ENCODE measurements at places on chromosomes 12 and 14. TPM values are rescaled to one million over a fixed set of nuclear protein-coding genes. Genes with fewer than 3 reads are reported as not detected.

Gene KLRC2
- not detected for total RNA-seq

Gene SLC24A4
- 0.53 TPM for total RNA-seq

Gene RAB2B
- total RNA-seq: 19.1 TPM

Gene KRT73
- total RNA-seq: not detected

Gene KCNH5
- total RNA-seq: 0.08 TPM

Gene NTF3
- total RNA-seq: 0.97 TPM

DNA sequence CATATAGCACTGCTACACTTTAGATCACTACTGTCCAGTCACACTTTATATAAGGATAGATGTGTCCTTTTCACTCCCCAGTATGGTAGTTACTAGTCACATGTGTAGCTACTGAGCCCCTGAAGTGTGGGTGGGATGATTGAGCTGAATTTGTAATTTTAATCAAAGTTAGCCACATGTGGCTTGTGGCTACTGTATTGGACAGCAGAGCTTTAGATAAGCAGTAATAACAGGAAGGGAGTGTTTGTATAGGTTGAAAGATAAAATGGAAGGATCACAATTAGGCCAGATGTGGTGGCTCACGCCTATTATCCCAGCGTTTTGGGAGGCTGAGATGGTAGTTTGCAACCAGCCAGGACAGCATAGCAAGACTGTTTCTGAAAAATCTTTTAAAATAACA is 23.5 kb downstream of the NAA30 start:
- DNase-seq: no peak

GRCh38 chr12:88303335-88303734 is 161.2 kb downstream of the TMTC3 start:
- DNase-seq: no peak

GRCh38 chr12:52193991-52194390 is 2.2 kb upstream of the KRT80 start:
- DNase-seq: no peak

DNA sequence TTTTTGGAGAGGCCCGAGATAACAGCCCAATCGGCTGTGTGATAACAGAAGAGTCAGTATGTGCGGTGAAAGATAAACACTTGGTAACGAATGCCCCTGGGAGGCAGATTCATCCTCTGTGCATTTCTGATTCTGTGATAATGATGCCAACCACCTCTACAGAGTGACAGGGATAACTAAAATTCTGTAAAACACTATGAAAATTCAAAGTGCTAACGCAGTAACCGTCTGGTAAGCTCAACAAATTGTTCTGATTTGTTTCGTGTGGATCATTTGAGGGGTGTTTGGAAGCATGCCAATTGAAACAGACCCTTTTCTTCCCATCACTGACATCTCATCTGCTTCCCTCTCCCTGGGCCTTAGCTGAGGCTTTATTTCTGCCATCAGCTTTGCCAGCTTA is 76.3 kb downstream of the ESR2 start:
- DNase-seq: no peak

DNA sequence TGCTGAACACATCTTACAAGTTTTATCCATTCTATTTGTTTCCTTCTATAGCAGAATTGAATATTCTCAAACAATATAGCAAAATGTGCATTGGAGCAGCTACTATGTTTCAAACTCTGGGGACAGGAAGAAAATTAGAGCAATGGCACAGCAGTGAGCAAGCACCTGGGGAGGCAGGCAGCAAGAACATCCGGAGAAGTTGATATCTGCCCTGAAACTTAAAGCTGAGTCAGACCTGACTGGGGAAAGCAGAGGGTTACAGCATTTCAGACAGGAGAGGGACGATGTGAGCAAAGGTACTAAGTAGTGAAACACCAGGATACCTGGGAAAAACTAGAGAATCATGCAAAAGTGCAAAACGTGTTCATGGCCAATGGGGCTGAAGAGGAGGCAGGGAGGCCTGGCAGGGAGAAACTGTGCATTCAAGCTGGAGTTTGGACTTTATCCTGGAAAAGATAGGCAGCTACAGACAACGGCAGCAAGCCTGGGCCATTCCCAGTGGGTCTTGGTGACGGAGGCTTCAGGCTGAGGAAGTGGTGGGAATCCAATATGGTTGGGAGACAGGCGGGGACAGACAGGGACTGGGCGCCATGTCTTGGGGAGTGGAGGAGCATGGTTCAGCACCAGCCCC is 118.0 kb upstream of the CDKN3 start:
- no peak for DNase-seq

- no peak for DNase-seq
Observed at GRCh38 chr14:21199611-21200560, 44.0 kb upstream of the OR5AU1 start.

- no peak for DNase-seq
Observed at GRCh38 chr14:64340560-64341196, 46.5 kb upstream of the ESR2 start.

GRCh38 chr12:63777340-63777739 is 2.4 kb upstream of the RXYLT1 start:
- DNase-seq: no peak

DNA sequence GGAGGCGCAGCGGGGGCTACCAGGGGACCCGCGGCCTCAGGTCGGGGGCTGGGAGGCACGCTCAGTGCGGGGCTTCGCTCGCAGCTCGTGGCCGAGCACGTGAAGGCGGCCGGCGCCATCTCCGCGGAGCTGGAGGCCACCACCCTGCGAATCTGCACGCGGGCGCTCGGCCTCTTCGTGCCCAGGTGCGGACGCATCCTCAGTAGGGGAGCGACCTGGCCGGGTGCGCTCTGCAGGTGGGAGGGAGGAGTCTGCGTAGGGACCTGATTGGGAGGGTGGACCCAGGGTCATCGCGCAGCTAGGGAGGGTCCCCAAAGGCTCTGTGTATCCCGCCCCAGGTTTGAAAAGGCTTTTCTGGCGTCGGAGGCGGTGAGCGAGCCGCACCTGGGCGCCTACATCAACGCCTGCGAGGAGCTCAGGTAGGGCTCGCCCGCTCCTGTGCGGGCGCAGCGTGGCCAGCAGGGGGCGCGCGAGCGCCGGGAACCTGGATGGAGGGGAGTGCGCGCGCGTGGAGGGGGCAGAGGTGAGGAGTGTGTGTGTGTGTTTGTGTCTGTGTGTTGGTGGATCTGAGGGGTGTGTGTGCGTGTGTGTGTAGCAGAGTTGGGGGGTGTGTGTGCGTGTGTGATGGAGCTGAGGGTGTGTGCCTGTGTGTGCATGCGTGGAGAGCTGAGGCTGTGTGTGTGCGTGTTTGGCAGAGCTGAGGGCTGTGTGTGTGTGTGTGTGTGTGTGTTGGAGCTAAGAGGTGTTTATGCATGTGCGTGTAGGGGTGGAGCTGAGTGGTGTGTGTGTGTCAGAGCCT is 10.3 kb downstream of the EXOC3L4 start:
- DNase-seq: peak; percentile 72
